ENCODE measurements at places on chromosomes 11 and 22. TPM values are rescaled to one million over a fixed set of nuclear protein-coding genes. Genes with fewer than 3 reads are reported as not detected.
A peak's percentile ranks its signal among the peaks of the same experiment; 100 is the strongest.

DNA sequence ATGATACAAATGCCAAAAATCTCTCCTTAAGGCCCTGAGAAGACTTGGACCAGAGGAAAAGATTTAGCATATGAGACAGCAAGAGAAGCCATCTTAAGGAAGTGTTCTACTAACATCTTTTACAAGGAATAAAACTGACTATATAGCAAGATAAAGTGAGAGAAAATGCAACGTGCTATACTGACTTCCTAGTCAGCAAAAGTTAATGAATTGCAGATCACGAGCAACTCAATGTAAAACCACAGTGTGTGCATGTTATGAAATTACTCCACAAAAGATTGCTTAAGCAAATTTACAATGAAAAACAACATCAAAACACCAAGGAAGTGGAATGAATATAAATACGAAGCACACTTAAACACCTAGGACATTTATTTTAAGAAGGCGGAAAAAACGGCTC lies 187.5 kb downstream of the CADM1 start:
- no peak for DNase-seq

RFPL2 gene
- 2.8 TPM for total RNA-seq

DNA sequence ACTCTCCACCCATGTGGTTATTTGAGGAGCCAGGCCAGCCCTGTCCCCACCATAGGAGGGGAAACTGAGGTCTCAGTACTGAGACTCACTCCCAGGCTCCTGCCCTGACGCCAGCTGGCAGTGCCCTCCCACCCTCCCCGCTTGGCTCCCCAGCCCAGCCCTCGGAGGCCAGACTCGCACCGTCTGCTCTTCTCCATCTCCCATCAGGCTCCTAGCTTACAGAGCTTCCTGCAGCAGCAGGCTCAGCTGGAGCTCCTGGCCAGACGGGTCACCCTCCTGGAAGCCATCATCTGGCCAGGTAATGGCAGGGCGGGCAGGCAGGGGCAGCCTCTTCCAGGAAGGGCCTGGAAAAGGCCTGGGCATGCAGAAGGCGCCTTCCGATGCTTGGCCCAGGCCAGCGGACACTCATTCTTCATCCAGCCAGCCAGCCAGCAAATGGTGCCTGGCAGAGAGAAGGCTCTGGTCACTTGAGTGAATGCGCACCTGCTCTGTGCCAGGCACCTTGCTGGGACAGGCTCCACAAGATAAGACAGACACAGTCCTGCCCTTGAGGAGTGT lies 12.6 kb downstream of the RHBDD3 start:
- DNase-seq, result no peak

SLC22A9 gene
- not detected for total RNA-seq

FAM111B gene
- 7.5 TPM for total RNA-seq

OMP gene
- not detected for total RNA-seq

GRCh38 chr22:39475902-39476301 lies 19.1 kb downstream of the MGAT3 start:
- no peak for DNase-seq

TEX54 gene
- not detected for total RNA-seq

DNA sequence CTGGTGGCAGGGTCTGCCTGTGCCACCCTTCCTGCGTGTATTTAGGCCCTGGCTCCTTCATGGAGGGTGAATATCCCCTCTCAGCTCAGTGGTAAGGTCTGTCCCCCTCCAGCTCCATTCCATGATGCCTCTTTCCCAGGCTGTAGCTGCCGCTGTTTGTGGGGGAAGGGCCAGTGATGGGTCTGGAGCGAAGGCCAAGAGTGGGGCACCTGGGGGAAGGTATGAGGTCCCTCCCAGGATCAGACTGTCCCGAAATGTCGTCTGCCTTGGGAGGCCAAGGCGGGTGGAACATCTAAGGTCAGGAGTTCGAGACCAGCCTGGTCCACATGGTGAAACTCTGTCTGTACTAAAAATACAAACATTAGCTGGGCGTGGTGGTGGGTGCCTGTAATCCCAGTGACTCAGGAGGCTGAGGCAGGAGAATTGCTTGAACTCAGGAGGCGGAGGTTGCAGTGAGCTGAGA lies 1.1 kb downstream of the CD151 start:
- DNase-seq, result peak; percentile 55

GRCh38 chr11:75275581-75275980 lies 35.0 kb downstream of the TPBGL start:
- DNase-seq, result no peak

- DNase-seq, result no peak
Measured at GRCh38 chr11:1667906-1668305, 29.1 kb upstream of the KRTAP5-6 start.

- no peak for DNase-seq
Measured at GRCh38 chr11:65053827-65054508, 4.4 kb downstream of the NAALADL1 start.

- DNase-seq, result peak; percentile 96
Measured at GRCh38 chr22:29621761-29622526, 18.5 kb downstream of the NF2 start.

DNA sequence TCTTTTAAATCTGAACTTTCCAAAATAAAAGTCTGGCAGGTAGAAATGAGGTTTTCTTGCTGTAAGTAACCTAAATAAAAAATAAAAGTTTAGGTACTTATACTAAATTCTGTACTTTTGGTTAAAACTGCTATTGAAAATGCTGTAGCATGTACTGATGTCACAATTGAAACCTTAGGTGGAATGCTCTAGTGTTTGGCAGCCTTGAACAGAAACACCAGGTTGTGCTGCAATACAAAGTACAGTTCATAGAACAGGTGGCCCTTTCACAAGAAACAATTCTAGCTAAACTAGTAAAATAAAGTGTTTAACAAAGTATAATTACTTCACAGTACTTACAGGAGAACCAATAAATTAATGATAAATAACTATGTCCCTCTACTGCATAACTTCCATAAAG lies 25.1 kb downstream of the NPAT start:
- DNase-seq, result no peak

DNA sequence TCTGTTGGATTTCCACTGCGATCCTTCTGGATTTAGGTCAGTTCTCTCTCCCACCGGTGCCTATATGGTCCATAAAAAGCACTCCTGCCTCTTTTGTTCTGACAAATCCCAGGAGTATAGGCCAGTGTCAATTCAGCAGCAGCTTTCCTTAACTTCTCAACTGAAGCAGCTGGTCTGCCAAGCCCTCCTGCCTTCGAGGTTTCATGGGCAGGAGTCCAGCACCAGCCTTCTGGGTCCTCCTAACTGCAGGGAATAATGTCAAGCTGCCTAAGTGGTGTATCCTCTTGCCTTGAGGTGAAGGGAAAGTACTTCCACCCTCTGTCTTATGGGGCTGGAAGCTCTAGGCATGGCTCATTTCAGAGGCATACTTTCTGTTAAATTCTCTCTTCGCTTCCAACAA lies 149.4 kb upstream of the NCAM1 start:
- DNase-seq, result no peak

DNA sequence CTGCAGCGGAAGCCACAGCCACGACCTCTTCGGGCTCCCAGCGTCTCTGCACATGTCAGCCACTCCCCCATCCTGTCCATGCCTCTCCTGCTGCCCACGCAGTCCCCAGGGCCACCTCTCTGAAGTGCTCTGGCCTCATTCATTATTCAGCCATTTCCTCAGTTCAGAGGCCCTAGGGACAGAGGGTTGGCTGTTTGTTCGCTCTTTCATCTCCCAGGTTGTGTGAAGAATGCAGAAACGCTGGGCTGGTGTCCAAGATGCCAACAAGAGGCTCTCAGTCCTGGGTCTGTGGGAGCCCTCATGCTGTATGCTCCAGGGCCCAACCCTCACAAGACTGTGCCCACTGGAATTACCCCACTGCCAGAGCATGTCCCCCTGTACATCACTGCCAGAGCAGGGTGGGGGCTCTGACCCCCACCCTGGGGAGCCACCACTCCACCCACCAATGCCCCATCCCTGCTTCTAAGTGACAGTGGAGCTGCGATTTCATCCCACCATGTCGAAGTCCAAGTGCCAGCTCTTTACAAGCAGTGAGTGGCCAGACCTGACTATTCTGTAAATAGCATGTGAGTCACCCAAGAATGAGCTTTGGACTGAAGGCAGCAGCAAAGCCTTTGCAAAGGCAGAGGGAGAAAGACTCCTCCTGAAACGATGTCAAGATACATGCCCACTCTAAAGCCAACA lies 209.6 kb downstream of the BUD13 start:
- DNase-seq, result no peak

TRIM51 gene
- total RNA-seq, result not detected

DNA sequence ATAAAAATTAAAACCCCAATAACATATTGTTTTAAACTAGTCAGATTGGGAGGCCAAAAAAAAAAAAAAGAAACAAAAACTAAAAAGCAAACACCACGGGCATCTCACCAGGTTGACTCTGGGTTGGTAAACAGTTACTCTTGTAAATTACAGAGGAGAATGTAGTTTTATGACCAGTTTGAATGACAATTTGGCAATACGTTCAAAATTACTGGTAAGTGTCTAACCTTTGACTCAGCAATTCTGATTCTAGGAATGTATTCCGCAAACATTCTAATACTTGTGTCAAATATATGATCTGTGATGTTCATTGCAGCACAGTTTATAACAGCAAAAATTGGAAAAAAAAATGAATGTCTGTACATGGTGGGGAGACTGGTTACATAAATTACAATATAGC lies 1376.0 kb downstream of the TBC1D22A start:
- DNase-seq, result no peak

GRCh38 chr11:36558571-36559413 lies 9.0 kb upstream of the RAG1 start:
- DNase-seq, result no peak

DNA sequence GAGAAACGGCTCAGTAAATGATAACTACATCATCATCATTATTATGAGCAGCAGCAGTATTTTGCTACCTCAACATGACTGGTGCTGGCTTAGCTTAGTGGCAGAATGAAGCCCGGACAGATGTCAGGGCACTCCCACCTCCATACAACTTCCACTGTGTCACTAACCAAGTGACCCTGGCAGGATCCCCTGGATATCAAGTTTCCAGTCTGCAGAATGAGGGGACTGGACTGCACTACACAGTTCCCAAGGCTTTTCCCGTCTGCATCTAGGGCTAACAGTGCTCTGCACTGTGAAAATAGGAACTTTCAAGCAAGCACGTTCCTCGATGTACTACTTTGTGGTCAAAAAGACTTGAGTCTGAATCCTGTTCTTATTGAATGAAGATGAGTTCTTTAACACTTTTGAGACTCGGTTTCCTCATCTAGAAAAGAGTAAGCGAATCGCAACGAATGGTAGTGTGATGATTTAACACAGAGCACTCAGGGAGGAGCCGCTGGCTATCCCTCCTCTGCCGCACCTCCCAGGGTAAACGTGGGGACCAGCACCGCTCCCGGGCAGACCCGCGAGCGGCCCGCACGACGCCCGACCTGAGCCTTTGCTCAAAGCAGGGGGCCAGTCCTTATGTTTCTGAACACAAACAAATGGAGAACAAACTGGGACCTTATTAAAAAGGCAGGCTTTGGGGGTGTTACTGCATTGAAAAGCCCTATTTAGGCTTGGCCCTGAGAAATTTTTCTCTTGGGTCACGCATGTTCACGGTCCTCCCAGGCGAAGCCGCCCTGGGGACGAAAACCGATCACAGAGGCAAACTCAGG lies 910 bp downstream of the CLTCL1 start:
- DNase-seq, result peak; percentile 16

DNA sequence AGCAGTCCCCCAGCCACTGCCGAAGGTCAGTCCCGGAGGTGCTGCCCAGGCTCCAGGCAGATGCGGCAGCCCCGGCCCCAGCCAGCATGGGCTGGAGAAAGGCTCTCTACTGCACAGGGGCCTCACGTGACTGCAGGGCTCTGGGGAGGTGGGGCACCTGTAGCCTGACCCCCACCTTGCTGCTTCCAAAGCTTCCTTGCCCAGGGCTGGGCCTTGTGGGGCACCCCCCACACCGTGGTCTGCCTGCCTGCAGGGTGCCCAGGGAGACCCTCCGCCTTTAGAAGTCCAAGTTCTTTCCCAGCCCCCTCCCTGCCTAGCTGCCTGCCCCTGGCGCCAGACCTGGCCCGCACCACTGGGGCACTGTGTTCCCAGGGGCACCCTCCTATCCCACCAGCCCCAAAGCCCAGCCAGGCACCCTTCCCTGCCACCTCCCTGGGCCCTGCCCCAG lies 28.4 kb upstream of the TXNRD2 start:
- no peak for DNase-seq

- no peak for DNase-seq
Measured at GRCh38 chr11:77080643-77081210, 14.0 kb downstream of the CAPN5 start.

DNA sequence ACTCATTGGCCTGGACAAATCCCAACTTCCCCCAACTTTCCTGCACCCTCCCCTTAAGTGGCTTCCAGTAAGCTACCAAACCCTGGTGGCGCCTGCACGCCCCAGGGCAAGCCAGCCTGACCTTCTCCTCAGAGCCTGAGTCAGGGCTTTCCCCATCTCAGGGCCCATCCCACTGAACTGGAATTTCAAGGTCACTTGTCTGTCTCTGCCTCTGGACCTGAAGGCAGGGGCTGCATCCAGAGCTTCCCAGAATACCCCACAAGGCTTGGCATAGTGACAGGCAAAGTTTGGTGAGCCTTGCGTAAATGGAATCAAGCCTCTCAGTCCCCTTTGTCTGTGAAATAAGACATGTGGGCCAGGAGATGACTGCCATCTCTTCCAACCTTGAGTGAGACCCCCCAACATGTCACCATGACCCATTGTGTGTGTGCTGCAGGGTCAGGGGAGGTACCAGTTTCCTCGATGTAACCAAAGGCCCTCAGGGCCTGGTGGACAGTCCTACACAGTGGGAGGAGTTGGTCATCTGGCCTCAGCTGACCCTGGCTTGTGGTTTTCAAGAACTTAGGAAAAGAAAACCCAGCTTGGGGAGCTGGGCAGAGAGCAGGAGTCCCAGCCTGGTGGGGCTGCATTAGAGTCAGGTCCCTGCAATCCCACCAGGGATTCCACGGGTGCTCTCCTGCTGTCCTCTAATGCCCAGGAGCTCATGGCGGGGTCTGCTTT lies 8.9 kb downstream of the ALX4 start:
- peak; percentile 16 for DNase-seq

DNA sequence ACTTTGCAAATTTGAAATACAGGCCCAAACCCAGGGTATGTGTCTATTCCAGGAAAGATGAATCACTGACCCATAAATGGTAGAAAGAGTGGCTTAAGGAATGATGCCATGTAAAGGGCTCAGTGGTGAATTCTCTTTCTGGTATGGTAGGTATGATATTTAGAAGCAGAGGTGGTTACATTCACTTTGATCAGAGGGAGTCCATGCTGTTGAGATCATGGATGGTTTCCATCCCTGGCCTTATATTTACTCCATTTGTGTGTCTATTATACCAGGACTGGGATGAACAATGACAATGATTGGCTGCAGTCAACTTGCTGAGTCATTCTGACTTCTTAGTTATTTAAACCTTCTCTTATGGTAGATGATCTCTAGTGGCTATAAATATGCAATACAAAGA lies 419.8 kb upstream of the LRRC4C start:
- peak; percentile 51 for DNase-seq

All from Caki2 (cell line).